ENCODE measurements at places on chromosomes 2 and 18. TPM values are rescaled to one million over a fixed set of nuclear protein-coding genes. Genes with fewer than 3 reads are reported as not detected.

DNA sequence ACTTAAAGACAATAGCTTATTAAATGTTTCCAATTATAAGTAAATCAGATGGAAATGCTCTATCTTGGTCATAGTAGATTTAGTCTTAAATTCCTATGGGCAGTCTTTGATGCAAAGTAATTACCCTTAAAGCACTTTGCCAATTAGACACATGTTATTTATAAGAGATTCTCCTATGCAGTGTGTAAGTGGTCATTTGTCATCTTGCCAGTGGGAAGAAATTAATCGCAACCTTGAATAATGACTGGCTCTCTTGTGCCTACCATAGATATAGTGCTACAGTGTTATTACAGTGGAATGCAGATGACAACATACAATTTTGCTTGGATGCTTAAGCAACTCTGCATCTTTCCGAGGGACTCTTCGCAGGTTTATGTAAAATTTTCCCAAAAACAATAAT lies 311.0 kb upstream of the THUMPD2 start:
- no peak for DNase-seq

PLA2R1 gene
- total RNA-seq = 2.3 TPM

- DNase-seq = no peak
These were observed 84.0 kb downstream of the HIBCH start for GRCh38 chr2:190235551-190236075.

KATNAL2 gene
- 5.4 TPM for total RNA-seq

PPP1R1C gene
- 33.1 TPM for total RNA-seq

DNA sequence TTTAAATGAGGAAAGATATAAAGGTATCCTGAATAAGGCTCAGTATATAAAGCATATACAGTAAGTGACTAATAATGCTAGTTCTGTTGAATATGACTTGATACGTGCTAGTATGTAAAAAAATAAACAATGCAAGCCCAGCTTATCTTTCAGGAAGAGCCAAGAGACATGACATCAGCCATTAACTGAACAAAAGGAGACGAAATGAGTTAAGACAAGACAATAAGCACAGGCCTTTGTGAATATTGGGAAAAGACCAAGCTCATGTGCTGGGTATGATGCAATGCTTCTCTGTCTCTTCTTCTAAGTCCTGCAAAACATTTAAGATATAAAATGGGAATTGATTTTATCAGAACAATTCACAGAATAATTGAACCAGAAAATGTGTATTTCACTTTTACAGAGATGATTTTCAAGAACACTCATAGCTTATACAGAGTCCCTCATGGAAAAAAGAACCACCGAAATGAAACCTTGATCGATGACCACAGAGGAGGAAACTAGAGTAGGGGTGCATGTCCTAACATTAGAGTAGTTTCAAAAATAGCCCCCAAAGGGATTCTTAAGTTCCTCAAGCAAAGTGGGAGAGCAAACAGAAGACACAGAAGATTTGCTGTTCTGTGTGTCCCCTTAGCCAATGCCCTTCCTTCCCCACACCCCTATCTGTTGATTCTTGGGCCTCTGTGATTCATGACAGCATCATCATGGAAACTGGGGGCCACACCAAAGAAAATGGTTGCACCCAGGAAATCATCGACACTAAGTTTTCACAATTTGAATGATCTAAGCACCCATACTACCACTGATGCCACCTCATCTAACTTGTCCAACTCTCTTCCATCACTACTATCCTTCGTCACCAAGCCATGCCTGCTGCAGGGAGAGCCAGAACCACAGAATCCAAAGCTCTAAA lies 68.0 kb upstream of the CRIM1 start:
- DNase-seq = no peak

- DNase-seq = peak; percentile 75
These were observed 109.6 kb downstream of the GLI2 start for GRCh38 chr2:120845277-120845676.

DNA sequence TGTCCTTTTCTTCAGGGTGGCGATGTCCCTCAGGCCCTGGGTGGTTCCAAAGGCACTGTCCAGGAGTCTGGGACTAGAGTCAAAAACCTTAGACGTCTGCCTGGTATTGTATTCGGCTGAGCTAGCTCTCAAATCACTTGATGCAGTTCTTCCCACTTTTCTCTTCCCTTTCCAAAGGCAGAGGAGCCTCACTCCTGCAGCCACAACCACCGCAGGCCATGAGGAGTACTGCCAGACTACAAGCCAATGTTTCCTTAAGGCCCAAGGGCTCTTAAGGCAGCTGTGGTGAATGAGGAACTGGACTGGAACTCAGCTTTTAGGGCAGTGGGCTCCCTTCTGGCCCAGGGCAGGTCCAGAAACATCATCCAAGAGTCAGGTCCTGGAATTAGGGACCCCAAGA lies 360.7 kb downstream of the SPAG16 start:
- DNase-seq = no peak

- no peak for DNase-seq
These were observed 5.9 kb upstream of the TMSB10 start for GRCh38 chr2:84899304-84900204.

EN1 gene
- total RNA-seq = not detected

KLHL41 gene
- total RNA-seq = 163 TPM

DNA sequence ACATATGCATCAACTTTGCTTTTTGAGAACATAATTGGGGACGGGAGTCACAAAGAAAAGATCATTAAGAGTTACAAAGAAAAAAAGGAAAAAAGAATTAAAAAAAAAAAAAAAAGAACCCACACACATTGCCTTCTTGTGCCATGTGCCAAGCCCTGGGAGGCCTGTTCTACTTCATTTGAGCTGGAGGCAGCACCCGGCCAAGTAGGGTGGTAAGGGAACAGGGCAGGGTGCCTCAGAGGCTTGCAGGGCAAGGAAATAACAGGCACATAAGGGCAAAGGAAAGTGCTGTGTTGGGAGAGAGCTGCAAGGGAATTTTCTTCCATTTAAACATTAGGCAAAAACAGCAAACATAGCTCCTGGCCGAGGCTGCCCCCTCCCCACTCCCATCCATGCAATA lies 418.0 kb downstream of the TMEM182 start:
- DNase-seq = no peak

GNLY gene
- total RNA-seq = 1.5 TPM

DNA sequence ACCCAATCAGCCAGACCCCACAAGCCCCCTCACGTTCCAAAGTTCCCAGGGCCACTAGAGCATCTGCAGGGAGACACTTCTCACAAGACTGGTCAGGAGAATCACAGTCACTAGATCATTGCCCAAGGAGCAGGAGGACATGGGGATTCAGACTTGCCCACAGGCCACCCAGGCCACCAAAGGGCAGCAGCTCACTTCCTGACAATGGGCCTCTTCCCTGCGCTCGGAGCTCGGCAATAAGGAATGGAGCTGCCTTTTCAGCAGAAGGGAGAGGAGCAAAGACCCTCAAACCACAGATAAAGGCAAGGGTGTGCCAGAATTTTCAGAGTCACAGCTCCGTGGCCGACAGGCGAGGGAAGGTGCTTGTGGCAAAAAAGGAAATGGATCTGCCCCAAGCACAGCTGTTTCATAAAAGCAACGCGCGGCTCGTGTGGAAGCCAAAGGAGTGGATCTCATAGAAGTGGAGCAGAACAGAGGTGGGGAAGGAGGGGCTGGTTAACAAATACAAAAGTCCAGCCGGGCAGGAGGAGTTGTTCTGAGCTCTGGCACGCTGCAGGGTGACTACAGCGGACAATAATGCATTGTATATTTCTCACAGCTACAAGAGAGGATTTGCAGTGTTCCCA lies 72.1 kb downstream of the EDAR start:
- no peak for DNase-seq

GRCh38 chr2:141906678-141907077 lies 224.1 kb downstream of the LRP1B start:
- DNase-seq = no peak

DNA sequence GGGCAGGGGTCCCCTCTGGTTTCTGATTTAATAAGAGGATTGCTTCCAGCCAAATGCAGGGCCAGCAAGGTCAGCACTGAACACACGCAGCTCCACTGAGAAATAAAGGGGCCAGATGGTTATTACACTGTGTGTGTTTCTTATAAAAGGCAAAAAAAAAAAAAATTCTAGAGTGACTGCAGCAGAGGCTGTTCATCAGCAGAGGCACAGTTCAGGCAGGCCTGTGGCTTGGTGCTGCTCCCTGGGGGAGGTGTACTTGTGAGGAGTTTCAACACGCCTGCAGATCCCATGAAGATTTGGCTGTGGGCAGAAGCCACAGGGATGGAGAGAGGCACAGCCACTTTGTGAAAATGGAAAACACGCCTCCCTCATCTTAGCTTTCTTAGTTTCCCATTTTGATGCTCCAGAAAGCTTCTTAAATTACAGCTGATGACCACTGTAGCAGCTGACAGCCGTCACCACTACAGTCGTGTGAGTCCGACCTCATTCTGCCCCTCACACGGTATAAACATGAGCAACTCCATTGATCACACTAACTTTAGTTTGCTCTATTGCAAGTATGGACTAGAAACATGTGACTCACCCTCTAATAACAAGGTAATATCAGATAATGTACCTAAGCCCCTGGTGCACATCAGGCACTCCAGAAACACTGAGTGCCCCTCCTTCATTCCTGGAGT lies 726.5 kb upstream of the RAB6C start:
- no peak for DNase-seq

NMUR1 gene
- total RNA-seq = 0.41 TPM

- no peak for DNase-seq
These were observed 10.6 kb downstream of the CYP26B1 start for GRCh38 chr2:72136933-72137497.

DNA sequence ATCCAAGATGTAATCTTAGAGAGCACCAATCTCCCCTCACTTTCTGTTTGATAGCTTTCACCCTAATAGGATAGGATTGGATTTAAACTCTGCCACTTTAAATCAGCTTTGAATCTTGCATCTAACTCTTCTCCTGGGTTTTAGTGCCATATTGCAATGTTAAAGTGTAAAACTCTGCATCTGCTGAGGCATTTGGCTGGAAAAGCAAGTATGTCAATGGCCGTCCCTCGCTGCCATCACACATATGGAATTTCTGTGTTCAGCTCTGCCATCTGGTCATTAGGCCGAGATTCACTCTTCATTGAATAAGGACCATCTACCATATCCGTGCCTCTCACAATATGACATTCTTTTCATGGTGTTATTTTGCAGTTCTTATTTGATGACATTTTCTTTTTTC lies 728.1 kb upstream of the PIK3C3 start:
- no peak for DNase-seq

CD207 gene
- total RNA-seq = not detected

- DNase-seq = no peak
These were observed 60.7 kb upstream of the GATA6 start for GRCh38 chr18:22108674-22109073.

GALNT5 gene
- 0.19 TPM for total RNA-seq

- no peak for DNase-seq
These were observed 109.4 kb upstream of the TMEM200C start for GRCh38 chr18:6004683-6005082.

DNA sequence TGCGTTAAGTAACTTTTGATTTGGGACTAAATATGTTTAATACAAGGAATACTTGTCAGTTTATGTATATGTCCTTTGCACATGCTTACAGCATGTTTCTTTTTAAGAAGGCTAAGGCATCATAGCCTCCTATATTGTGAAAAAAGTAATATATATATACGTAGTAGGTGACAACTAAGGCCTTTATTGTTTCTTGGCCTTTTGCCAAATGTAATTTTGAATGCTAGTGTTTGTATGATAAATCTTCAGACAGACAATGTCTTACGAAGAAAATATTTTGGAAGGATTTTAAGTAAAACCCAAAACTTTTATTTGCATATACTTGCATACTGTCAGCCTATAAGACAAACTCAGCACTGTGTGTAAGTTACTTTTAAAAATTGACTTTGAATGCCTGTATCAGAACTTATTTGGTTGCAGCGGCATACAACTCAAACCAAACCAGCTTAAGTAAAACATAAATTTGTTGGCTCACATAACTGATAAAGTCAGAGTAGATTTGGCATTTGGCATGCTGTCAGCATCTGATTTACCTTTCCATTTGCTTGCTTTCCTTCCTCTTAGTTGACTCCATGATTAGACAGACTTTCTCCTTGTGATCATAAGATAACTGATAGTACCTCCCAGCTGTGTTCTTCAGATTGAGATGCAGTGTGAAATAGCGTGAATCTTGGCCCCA lies 24.4 kb downstream of the UBE2E3 start:
- no peak for DNase-seq

DNA sequence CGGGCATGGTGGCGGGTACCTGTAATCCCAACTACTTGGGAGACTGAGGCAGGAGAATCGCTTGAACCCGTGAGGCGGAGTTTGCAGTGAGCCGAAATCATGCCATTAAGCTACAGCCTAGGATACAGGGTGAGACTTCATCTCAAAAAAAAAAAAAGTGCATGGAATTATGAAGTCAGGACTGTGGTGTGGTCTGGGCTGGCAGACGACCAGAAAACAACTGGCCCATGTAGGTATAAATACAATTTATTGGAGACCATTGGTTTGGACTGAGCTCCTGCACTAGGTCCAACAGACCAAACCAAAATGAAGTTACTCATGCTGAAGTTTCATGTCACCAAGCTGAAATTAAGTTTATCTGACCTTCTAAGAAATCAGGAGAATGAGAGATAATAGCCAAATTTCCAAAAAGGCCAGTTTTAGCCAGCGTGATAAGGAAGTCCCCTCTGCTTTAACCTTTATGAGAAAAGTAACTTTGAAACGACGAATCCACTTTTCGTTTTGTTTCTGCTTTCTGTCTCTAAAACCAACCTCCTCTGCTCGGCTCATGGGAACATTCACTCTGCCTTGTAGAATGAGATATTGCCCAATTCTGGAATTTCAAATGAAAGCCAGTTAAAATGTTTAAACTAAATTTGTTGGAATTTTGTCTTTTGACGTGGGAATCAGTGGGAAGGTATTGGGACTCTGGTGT lies 17.7 kb upstream of the RAB10 start:
- DNase-seq = no peak

- DNase-seq = no peak
These were observed 90.5 kb downstream of the HNRNPLL start for GRCh38 chr2:38512211-38512610.

DNA sequence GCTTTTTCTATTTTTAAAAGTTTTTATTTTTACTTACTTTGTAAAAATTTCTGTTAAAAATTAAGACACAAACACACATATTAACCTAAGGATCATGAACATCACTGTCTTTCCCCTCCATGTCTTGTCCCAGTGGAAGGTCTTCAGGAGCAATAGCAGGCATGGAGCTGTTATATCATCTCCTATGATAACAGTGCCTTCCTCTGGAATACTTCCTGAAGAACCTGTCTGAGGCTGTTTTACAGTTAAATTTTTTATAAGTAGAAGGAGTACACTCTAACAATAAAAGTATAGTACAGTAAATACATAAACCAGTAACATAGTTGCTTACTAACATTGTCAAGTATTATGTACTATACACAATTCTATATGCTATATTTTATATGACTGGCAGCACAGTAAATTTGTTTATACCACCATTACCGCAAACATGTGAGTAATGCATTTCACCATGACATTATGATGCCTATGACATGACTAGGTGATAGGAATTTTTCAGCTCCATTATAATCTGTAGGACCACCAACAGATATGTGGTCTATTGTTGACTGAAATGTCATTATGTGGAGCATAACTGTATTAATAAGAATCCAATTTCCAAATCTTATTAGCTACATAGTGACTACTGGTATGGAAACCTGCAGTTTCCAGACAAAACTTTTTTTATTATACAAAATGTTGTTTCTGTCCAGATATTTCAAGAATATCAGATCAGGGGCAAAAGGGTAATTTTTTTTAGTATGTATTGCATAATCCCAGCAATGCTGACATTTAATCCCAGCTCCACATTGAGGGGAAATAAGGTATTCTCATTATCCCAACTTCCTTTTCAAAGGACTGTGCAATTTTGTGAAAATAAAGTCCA lies 337.2 kb upstream of the SLC39A10 start:
- no peak for DNase-seq
